ENCODE measurements at places on chromosomes 12 and 14.
A peak's percentile ranks its signal among the peaks of the same experiment; 100 is the strongest.

DNA sequence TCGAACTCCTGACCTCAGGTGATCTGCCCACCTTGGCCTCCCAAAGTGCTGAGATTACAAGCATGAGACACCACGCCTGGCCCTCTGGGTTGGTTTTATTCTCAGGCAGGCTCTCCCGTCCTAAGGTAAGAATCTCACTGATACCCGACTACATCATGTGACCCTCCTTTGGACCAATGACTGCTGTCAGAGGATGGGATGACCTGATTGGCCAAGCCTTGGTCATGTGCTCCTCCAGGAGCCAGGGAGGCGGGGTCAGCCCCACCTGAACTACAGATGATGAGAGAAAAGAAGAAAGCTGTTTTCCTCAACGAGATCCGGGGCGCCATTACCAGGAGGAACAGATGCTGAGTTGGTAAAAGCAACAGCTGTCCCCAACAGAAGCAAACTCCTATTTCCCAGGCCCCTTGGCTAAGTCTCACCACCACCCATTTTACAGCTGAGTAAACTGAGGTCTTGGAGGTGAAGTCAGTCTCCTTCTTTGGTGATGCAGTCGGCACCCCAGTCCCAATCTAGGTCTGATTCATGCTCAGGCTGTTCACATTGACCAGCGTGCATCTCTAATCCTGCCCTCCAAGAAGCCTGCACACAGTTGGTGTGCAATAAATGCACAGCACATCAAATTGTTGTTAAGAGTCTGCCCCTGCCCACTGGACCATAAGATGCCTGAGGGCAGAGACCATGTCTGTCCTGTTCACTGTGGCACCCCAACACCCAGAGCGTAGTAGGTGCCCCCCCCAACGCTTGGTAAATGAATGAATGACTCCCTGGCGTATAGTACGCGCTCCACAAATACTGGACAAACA lies 118.8 kb downstream of the SCARB1 start:
- no peak for DNase-seq

DNA sequence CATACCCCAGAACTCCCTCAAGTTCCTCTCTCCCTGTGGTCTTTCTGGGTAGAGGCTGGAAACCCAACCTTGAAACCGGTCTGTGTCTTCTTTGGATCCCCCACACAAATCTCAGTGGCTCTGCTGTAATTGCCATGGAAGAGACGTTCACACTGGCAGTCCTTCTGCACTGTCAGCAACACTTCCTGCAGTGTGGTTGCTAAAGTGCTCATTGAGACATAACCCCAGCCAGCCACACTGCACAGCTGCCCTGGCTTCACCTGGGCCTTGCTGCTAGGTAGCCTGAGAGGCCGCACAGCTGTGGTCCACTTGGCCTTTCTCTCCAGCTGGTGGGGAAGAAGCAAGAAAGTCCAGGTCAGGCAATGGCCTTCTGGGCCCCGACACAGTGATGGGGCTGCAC lies 2.4 kb downstream of the GZMH start:
- DNase-seq = no peak

- DNase-seq = no peak
These were observed 219.3 kb downstream of the TRHDE start for GRCh38 chr12:72491426-72491825.

GRCh38 chr12:83818881-83819280 lies 1093.7 kb downstream of the SLC6A15 start:
- no peak for DNase-seq

GRCh38 chr12:14410177-14410576 lies 44.7 kb downstream of the ATF7IP start:
- DNase-seq = no peak

DNA sequence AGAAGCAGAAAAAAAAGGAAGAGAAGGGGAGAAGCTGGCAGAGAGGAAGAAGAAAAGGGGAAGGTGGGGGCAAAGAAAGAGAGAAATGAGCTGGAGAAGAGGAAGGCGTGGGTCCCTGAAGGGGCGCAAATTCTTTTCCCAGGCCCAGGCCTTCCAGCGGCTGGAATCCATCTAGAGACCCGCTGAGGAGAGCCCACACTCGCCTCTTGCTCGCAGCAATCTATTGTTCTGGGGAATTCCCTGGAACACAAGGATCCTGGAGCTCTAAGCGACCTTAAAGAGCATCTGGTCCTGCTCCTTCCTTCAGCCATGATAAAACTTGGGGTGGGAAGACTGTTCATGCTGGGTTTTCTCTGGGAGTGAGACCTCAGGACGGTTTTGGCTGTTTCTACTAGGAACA lies 41.2 kb upstream of the FKBP4 start:
- DNase-seq = no peak

DNA sequence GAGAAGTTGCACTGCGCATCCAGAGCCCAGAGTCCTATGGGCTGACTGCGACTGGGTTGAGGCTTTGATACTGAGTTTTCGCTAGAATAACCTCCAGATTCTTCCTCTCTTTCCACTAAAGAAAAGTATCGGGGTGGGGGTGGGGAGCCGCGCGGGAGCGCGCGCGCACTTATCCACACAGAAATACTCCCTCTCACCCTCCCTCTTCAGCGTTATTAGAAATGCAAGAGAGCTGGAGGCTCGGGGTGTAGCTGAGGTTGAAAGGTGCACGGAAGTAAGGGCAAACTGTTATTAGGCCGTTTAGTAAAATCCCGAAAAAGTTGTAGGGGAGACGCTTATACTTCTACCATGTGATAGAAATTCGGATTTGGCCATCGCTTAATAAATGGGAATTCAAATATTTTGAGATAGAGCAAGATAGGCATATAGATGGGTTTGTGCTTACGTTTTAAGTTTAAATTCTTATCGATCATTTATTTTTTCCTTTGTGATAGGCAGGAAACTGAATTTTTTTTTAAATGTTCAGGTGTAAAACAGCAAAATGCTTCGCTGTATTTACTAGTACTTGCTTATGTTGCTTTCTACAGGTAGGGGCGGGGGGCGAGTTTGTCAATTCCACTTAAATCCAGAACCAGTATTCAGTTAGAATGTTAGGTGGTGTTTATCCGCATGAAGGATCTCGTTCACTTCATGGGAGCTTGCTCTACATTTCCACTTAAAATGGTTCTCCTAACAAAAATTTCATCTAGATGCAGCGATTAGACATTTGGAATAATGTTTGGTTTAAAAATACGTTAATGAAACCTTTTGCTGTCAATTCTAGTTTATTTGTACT lies 1.1 kb downstream of the ARHGAP5 start:
- DNase-seq = no peak

DNA sequence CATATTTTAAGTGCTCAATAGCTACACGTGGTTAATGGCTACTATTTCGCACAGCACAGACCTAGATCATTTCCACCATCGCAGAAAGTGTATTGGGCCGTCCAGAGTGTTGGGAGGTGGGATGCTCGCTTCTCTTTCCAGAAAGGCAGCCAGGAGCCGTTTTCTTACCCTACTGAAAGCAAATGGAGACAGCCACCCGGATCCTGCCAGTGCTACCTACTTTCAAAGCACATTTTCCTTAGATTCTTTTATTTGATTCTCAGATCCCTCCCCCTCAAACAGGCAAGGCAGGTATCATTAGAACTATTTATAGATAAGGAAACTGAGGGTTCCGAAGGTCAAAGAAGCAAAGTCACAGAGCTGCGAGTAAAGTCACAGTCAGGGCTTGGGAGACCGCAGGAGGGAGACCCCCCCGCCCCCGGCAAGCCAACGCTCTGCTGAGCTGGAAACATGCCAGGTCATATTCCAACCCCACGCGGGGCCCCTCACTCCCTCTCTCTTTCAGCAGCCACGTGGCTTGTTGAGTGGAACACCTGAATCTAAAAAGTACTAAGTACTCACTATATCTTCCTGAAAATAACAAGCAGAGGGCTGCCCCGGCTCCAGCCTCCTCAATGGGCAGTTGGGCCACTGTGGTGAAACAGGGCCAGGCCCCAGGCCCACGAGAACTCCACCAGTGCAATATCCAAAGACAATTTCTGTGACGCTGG lies 36.2 kb downstream of the PRIMA1 start:
- DNase-seq = no peak

DNA sequence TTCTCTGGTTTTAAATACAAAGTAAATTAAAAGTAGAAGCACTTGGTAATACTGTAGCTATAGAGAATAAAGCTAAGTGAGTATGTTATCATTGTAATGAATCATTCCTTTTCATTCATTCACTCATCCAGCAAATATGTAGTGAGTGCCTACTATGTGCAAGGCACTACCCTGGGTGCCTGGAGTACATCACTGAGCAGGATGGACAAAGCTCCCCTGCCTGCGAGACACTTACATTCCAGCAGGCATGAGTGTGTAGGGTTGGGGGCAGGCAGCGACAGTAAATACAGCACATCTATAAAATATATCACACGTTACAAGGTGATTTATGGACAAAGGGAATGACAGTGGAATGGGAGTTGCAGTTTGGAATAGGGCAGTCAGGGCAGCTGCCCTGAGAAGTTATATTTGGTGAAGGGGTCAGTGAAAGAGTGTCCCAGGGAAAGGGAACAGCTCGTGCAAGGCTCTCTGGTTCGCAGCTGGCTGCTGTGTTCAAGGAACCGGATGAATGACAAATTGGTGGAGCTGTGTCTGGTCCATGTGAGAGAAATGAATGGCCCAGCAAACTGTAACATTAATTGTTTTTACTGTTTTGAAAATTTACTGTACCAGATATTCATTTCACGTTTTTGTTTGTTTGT lies 159.6 kb downstream of the CRADD start:
- DNase-seq = no peak

- DNase-seq = no peak
These were observed 81.2 kb downstream of the SCAF11 start for GRCh38 chr12:45909041-45909713.

DNA sequence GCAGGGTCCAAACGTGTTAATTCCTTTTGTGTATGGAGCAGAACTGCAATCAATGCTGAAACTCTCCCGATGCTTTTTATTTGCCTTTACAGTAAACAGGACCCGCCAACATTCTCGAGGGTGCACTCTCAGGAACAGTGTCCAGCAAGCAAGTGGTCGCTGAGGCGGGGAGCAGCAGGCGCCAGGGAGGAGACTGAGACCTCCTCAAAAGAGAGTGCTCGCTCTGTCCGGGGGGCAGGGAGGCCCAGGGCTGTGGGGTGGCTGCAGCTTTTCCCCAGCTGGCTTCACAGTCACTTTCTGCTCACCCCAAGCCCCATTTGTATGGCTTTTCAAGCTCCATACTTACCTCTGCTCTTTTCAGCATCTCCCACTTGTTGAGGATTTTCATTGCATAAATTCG lies 49.2 kb downstream of the CDC42BPB start:
- DNase-seq = no peak

DNA sequence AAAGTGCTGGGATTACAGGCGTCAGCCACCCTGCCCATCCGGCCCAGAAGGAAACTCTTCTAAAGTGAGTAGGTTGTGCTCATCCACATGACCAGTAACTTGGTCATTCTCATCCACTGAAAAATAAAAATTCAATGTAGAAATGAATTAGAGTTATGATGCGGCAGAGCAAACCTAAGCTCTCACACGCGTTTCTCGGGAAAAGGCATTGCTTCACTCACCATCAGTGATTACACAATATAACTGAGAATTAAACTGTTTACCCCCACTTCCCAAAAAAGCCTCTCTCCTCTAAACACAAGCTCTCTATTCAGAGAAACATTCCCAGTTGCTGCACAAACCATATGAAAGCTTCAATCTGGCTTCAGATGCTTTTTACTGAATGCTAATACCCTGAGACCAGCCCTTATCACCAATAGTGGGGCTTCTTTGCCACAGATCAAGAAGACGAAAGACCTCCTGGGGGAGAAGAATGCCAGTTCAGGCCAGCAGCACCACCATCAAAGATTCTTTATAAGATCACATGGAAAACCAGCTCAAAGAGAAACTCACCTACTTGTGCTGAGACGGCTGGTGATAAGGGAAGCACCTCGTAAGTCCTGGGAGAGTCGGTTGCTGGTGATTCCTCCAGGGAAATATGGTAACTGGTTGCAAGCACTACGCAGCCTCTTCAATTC lies 121.5 kb upstream of the SFSWAP start:
- no peak for DNase-seq

DNA sequence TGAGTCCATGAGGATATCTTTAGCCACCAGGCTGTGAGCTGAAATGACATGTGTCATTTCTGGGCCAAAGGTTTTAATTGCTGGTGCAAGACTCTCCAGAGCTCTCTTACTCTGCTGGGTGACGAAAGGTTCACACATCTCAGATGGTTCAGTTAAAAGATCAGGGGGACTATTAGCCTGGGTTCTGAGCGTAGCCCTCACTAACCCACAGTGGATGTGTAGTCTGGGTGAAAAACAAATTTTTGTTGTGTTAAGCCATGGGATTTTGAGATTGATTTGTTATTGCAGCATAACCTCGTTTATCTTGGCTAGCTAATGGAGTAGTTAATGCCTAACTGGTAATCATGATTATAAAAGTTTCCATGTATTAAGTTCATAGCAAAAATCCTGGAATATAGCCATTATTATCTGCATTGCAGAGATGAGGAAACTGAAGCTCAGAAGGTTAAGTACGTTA lies 251.5 kb downstream of the RMST start:
- no peak for DNase-seq

GRCh38 chr12:124915239-124916236 lies 1.1 kb upstream of the UBC start:
- DNase-seq = peak; percentile 20

DNA sequence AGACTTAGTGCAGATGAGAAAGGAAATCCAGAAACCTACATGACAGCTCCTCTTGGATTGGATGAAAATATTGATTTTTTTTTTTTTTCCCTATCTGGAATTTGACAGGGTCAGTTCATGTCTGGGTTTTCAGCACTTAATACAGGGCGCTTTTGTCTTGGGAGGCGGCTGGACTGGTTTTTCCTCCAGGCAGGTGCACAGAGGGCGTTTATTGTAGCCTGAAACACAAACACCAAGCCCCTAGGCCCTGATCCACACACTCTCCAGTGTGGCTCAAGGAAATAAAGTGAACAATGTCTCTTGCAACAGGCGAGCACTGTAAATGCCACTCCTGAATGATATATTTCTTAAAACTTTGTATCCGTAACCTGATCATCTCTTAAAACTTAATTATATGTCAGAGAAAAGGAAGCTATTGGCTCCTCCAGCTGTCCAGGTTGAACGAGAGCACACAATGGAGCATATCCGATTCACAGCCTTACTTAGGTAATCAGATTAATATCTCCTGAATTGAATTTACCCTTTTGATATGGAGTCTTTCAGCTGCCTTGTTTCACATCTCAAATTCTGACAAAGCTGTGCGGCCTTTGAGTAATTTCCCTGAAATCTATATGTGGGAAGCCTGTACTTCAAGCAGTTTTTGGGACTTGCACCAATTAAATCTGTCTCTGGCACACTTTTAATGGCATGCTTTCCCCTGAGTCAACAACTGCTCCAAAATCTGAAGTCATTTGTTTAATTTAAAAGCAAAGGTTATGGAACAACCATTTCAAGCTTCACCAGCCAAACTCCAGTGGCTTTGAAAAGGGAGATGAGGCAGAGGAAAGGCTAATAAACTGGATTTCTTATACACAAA lies 485.7 kb downstream of the ZFP36L1 start:
- no peak for DNase-seq

DNA sequence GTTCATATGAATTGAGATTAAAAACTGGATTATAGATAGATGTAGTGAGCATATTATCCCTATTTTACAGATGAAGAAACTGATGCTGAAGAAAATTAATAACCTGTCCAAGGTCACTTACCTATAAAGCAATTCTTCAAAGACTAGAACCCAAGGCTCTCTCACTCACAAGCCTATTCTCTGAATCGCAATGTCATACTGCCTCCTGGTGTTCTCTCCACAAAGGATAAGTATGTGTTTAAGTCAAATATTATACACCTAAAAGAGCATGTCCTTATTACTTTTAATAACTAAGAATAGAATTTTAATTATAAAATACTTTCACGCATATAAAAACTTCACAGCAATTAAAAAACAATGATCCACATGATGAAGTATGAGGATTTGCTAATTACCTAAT lies 721.3 kb upstream of the USP15 start:
- no peak for DNase-seq
